ENCODE measurements at places on chromosomes 12 and 14.

DNA sequence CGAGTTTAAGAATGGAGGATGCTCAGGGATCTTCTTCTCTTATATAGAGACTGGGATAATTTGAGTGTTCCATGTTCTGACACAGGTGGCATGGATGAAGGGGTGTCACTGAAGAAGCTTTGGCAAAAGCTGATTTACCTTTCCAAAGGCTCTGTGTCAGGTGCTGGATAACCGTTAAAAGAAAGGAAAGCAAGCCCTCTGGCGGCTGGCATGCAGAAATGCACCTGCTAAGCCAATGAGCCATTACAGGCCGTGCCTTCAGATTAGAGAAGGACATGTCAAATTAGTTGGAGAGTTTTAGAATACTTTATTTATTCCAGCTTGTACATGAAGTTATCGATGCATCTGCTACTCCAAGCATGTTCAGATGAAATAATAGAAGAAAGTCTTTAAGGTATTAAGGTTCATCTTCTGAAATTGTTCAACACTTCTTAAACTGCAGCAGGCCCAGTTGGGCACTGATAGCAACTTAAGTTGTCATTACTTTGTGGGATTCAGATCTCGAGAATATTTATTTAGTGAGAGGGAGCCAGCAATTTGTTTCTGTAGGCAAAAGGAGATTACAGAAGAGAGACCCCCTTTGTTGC, 678.2 kb downstream of the NRXN3 start:
- DNase-seq = no peak

- no peak for DNase-seq
These were observed 588.2 kb downstream of the NRXN3 start for GRCh38 chr14:78758333-78758732.

DNA sequence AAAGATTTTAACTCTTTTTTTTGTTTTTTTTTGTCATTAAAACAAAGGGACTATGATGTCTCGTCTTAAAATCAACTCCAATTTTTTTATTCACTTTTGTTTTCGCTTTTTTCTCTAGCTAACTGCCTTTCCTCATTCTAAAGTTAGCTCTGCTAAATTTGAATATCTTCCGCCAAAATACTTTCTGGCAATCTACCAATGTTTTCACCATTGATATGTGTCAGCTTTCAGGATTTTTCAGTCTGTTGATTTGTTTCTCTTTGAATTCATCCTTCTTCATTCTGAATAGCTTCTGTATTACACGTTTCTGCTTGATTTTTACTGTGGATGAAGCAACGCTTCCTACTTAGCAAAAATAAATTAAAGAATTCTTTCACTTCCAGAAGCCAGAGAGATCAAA, 38.7 kb upstream of the NOVA1 start:
- no peak for DNase-seq

DNA sequence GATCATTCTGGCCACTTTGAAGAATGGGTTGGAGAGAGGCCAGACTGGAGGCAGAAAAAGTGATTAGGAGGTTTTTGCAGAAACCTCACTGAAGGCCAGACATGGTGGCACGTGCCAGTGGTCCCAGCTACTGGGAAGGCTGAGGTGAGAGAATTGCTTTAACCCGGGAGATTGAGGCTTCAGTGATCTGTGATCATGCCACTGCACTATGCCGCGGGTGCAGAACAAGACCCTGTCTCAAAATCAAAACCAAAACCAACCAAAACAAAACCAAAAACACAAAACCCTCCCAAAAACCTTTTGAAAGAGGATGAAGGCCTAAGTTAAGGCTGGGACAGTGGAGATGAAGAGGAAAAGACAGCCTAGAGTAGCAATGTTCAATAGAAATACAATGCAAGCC, 15.2 kb upstream of the CFAP54 start:
- no peak for DNase-seq

- no peak for DNase-seq
These were observed 230.1 kb upstream of the PLXNC1 start for GRCh38 chr12:93918262-93918661.

DNA sequence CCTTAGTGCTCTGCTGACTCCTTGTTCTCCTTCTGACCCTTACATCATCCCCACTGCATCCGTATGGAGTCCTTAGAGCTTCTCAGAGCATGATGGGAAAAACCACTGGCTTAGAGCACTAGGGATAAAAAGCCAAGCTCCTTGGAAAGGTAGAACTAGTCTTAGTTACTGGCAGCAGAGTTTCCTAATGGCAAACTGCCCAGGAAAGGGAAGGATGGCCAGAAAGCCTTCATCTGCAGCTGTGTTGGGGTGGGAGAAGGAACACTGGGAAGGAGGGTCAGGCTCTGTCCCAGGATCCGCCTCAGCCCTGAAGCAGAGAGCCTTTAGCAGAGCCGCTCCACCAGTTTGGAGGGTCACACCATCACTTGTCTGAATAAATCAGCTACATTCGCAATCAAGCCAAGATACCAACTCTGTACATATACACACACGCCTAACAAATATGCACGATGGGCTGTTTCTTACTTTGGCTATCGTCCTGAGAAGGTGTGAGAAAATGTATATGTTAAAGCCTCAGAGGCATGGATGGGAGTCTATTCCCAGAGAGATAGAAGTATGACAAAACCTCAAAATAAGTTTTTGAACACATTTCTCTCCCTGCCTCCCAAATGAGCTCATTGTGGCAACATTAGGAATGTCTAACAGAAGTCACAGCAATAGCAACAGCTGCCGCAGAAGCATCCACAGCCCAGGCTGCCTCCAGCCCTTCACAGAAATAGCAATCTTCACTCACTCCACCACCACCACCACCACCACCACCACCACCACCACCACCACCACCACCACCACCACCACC, 18.6 kb upstream of the GALNT8 start:
- no peak for DNase-seq

GRCh38 chr12:123621101-123621500, 12.4 kb downstream of the EIF2B1 start:
- DNase-seq = no peak

DNA sequence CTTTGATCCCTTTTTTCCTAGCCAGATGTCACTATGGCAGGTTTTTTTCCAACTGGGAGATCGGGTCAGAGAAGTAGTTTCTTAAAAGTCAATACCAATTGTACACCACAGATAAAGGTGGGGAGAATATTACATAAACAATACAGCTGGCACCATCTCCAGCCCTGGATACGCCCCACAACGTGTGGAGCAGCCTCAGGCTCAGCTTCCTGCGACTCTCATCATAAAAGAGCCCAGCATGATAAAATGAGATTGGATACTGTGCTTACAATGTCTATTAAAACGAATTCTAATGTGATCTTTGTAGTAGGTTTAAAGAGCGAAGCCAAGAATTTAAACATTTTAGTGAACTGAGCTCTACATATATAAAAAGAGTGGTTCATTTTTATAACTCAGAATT, 21.5 kb downstream of the EFCAB11 start:
- no peak for DNase-seq

GRCh38 chr12:104958001-104958804, at the start of gene SLC41A2:
Gene SLC41A2, minus strand, starts transcription at chr12:104958290. Its CDS starts 29,763 bp downstream, at chr12:104928527.
- DNase-seq = peak; percentile 76

- no peak for DNase-seq
These were observed 145.4 kb upstream of the ABCD2 start for GRCh38 chr12:39764944-39765560.

DNA sequence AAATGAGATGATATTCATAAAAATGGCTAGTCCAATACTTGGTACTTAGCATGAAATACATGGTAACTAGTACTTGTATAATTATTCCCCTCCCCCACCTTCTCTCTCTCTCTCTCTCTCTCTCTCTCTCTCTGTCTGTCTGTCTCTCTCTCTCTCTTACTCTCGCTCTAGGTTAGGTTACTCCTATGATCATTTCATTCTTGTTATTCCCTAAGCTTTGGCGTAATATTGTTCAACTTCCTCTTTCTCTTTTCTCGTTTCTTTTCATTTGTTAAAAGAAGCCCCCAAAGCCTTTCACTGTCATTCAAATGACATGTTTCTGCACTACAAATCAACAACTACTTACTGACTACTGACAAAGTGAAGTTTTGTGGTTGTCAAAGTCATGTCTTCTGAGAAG, 89.8 kb downstream of the GRIP1 start:
- no peak for DNase-seq

- no peak for DNase-seq
These were observed 72.7 kb upstream of the FUT8 start for GRCh38 chr14:65339866-65340265.

- DNase-seq = no peak
These were observed 27.8 kb downstream of the CLIP1 start for GRCh38 chr12:122394626-122395194.

DNA sequence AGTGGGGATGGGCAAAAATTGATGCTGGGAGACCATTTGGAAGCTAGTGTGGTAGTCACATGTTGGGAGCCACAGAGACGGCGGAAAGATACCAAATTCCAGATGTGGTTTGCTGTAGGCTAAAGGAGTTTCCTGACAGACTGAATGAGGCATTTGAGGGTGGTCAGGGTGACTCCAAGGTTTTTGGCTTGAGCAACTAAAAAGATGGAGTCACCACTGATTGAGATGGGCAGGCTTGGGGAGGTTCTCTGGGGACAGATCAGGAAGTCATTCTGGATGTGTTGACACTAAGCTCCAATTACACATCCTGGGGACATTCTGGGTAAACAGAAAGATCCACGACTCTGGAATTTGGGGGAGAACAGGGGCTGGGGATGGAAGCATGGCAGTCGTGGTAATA, 15.5 kb upstream of the SERPINA9 start:
- no peak for DNase-seq

Data from stimulated activated CD8-positive, alpha-beta memory T cell treated with anti-CD3 and anti-CD28 coated beads, Interleukin-12 subunit alpha, Interleukin-12 subunit beta, amount 100 ng/mL, for 4 hours (primary cell).